ENCODE measurements at places on chromosomes 6 and 20.

DNA sequence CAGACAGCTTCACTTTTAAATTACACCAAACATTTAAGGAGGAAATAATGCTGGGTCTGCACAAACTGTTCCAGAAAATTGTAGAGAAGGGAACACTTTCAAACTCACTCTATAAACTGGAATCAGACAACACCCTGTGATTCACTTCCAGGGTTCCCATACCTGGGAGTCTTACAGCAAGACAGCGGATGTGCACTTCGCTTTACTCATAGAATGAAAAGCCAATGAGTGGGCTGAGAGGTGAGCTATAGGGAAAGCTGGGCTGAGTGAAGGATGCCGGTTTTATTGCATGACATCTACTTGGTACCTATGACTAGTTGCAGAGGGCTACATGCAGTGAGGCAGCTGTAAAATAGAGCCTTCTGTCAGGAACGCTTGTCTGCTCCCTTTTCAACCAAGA, 152.1 kb downstream of the FNDC1 start:
- no peak for DNase-seq

DNA sequence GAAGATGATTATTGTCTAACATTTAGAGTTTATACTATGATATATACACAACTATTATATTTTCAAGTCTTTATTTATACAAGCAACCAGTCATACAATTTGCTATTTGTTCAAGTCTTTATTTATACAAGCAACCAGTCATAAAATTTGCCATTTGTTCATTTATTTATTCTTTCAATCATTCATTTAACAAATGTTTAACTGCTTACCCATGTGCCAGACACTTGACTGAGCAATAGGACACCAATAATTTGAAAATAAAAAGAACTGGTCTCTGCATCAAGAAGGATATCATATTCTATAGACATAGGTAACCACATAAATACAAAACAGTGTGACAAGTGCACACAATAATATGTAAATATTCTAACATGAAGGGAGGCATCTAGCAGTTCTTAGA, 20.3 kb downstream of the GRIK2 start:
- DNase-seq = no peak

DNA sequence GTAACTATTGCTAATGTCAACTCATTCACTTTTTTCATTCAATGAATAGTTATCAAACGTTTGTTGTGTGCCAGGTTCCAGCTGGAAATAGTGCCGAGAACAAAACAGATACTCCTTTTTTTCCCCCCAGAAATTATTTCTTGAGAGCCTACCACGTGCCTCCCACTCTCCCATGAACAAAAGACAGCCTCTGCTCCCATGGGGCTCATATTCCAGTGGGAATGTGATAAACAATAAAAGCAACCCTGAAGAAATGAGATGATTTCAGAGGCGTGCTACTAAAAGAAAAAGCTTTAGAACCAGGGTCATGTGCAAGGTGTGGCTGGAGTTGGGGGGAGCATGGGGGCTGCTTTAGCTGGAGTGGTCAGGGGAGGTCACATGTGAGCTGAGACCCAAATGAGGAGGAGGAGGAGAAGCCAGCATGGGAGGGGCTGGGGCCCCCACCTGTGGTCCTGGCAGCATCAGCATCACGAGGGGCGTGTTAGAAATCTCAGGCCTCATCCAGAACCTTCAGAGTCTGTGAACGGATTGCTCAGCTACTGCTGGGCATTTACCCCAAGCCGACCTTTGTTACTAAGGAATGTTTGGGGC, 157.4 kb downstream of the EYA2 start:
- no peak for DNase-seq

GRCh38 chr6:49662231-49662891, 25.7 kb upstream of the RHAG start:
- no peak for DNase-seq

- no peak for DNase-seq
These were observed 27.0 kb downstream of the CBFA2T2 start for GRCh38 chr20:33516882-33517281.

DNA sequence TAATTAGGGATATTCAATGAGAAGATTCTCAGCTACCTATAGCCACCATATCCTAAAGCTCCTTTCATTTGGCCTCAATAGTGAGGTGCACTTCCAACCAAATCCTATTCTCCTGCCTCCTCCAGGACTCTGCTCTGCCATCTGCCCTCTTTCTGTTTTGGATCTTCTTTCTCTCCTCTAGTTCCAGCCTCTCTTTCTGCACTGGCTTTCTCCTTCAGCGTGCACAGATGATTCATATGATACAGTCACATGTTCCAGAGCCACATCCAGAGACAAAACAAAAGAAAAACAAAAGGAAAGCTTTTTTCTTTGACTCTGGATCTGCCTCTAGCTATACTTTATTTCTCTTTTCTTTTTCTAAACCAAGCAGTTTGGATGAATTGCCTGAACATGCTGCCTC, 531.9 kb upstream of the MAN1A1 start:
- DNase-seq = no peak

- DNase-seq = no peak
These were observed 20.5 kb downstream of the PCK1 start for GRCh38 chr20:57581202-57582028.
